BE2C (cell line): ENCODE measurements at places on chromosomes 16 and 17.
A peak's percentile ranks its signal among the peaks of the same experiment; 100 is the strongest.

- no peak for DNase-seq
These were observed at the start of gene MPO for GRCh38 chr17:58280480-58281217. MPO (minus strand) TSS chr17:58280935; CDS start chr17:58280758, 177 bp downstream.

- no peak for DNase-seq
These were observed 3.3 kb upstream of the FBXL20 start for GRCh38 chr17:39404542-39405378.

GRCh38 chr16:72099377-72099818 lies 5.8 kb downstream of the DHX38 start:
- DNase-seq = peak; percentile 70

DNA sequence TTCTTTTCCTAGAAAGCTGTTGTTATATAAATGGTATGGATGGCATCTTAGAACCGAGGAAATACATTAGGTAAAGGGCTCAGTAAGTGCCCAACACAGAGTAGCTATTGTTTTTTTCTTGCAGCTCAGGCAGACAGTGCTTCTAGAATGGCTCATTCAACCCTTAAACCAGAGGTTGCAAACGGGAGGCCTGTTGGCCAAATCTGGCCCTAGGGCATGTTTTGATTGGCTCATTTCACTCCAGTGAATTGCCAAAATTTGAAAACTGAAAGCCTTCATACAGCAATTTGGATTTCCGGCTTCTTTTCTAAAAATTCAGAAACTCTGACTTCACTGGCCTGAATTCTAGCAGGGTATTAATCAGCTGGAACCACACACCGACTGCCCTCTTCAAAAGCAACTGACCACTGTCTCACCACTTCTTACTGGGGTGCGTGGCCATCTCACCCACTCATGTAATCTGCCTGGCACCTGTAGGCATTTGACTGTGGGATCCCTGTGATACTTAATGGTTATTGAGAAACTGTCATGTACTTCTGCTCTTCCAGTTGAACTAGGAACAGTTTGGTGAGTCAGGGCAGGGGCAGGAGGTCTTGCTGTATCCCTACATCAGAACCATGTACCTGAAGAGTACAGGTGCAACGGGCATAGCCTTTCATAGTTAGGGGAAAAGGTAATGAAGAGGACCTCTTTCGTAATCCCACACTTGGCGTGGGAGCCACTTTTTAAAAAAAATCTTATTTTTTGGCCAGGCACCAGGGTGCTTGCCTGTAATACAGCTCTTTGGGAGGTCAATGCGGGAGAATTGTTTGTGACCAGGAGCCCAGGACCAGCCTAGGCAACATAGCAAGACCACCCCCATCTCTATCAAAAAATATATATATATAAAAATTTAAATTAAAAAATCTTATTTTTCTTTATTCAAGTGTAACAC lies 53.6 kb upstream of the SCNN1B start:
- no peak for DNase-seq

- DNase-seq = no peak
These were observed 33.2 kb downstream of the CCDC57 start for GRCh38 chr17:82179412-82179811.
